ENCODE measurements at places on chromosomes 3 and 15.

- DNase-seq: no peak
Observed at GRCh38 chr15:47184003-47184907, 533.0 kb upstream of the SEMA6D start.

GRCh38 chr3:50237133-50237651 lies 1.2 kb downstream of the GNAI2 start:
- no peak for DNase-seq

GRCh38 chr15:80567721-80568157 lies 127.4 kb upstream of the ABHD17C start:
- no peak for DNase-seq

- DNase-seq: no peak
Observed at GRCh38 chr15:51536965-51537574, 85.5 kb downstream of the DMXL2 start.

DNA sequence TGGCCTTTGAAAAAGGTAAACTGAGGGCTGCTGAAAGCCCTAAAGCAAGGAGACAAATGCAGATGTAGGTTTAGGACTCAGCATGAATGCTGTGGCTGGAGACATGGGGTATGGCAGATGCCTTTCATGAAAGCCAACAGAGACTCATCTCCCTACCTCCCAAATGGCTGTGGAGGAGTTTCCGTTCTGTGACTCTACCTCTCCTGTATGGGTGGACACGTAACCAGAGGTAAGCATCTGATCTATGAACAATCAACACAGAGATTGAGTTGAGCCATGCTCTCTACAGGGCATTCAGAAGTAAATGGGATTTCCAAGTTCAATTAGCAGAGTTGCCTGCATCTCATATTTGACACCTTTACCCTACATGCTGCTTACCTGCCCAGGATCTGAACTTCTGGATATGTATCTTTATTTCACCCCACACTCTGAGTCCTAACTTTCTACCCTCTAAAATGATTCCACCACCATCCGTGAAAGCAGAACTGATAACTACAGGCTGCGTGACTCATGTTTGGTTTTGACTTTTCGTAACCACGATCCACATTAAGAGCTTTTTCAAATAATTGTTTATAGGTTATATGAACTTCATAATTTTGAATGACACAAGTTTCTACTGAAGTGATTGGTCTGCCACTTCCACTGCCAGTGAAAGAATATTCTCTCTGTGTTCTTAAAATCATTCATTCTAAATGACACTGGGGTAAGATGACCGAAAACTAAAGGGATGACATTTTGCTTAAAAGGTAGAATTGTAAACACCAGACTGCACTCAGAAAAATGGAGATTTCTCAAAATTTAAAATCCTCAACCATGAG lies 1058.7 kb downstream of the FHIT start:
- no peak for DNase-seq

Data from stimulated activated CD8-positive, alpha-beta memory T cell treated with anti-CD3 and anti-CD28 coated beads, Interleukin-7, amount 100 ng/mL, for 1 hour (primary cell).